ENCODE measurements at places on chromosomes 16 and 17.

GRCh38 chr16:85104147-85104546, 8.1 kb downstream of the CIBAR2 start:
- no peak for DNase-seq

DNA sequence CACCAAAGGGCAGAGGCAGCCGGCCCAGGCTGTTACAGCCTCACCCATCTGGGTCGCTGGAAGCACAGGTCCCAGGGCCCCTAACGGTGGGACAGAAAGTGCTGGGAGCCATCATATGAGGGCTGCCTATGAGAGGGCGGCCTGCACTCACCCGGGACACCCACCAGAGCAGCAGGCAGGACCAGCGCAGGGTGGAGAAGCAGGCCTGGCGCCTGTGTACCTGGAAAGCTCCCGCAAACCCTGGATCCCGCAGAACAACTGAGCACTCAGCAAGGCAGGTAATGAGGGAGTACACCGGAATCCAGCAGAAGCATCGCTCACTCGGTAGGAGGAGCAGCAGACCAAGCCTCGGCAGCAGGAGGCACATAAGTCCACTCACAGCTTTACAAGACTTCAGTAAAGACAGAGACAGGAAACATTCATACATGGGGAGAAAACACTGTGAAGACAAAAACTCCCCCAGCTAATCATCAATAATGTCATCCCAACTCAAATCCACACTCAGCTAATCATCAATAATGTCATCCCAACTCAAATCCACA, 31.5 kb upstream of the C16orf95 start:
- no peak for DNase-seq

GRCh38 chr16:66926961-66927436, 1.7 kb upstream of the RRAD start:
- DNase-seq, result no peak

GRCh38 chr16:59021751-59022150, 287.6 kb upstream of the GOT2 start:
- DNase-seq, result no peak

- no peak for DNase-seq
These were observed 9.0 kb downstream of the NOG start for GRCh38 chr17:56602292-56603130.

- no peak for DNase-seq
These were observed 2.2 kb downstream of the SNN start for GRCh38 chr16:11670171-11671131.

DNA sequence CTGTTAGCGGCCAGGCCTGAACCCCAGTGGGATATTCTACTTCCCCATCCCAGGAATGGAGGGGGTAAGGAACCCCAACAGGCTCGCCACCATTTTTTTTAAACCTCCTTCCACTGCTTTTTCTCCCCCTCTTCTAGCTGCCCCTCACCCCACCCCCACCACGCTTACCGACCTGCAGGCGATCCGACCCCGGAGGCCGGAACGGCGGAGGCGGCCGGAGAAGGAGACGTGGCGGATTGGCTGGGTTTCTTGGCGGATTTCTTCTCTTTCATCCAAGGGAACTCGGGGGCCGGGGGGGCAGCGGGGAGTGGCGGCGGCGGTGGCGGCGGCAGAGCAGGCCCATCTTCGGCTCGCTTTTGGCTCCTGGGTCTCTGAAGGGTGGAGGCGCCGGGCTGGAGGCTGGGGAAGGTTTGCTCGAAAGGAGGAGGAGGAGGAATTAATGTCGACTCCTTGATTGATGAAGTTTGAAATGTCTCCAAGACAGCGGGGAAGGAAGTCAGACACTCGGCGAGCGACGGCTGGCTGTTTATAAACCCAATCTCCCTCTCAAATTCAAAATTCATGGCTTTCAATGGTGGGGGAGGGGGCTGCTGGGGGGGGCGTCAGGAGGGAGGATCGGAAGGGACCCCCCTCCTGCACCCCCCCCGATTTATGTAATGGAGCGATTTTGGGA, 424 bp downstream of the HOXB2 start:
- DNase-seq, result no peak

DNA sequence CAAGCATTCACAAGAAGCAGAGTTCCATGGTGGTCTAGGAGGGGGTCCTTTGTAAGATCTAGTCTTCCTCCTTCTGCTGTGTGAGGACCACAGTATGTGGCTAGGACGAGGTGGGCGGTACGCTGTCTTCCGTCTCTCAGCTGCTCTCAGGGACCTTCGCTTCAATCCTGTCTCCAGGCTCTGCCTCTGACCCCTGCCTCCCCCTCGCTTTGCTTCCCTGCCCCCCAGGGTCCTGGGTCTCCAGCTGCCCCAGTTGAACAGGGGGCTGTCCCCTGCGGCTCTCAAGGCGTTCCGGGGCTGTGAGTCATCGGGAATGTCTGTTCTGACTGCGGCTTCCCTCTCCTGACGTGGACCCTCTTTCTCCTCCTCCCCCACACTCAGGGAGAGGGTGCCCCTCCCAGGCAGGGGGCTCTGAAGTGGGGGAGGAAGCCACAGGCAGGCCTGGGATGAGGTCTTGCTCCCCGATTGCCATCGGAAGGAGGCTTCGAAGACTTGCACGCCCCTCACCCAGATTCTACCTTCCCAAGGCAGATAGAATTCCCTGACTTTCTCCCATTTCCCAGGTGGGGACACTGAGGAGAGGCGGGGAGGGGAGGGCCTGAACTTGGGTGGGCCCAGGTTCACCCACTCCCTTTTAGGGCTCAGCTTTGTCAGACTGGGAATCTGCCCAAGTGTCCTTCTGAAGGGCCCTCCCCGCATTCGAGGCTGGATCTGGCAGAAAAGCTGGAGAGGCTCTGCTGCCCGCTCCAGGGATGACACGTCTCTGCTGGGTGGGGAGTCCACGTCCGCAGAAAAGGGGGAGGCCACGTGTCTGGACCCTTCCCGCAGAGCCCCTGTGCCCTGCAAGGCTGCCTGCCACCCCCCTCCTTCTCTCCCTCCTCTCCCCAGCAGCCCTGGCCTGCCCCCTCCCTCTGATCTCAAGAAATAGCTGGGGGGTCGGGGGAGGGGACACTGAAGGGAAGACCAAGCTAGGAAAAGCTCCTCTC, 9.1 kb upstream of the COL1A1 start:
- no peak for DNase-seq

DNA sequence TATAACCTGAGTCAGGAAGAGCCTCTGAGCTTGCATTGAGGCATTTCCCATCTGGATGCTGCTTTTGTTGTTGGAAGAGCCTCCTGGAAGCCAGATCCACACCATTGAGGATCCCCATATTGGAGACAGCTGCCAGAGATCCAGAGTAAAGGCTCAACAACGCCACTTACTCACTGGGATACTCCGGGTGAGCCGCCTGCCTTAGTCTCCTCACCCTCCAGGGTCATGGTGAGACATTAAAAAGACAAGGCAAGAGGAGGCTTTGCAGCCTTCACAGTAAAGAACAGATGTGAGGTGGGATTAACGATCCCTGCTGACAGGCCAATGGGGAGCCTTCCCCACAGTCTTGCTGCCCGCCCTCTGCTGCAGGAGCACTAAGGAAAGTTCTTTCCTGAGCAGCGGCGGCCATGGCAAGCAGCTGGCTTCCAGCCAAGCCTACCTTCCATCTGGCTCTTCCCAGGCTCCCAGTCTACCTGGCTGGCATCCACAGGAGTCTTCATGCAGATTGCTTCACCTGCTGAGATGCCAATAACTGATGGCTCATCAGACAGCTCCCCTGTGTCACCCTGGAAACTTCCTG, 198.5 kb downstream of the CYLD start:
- no peak for DNase-seq

DNA sequence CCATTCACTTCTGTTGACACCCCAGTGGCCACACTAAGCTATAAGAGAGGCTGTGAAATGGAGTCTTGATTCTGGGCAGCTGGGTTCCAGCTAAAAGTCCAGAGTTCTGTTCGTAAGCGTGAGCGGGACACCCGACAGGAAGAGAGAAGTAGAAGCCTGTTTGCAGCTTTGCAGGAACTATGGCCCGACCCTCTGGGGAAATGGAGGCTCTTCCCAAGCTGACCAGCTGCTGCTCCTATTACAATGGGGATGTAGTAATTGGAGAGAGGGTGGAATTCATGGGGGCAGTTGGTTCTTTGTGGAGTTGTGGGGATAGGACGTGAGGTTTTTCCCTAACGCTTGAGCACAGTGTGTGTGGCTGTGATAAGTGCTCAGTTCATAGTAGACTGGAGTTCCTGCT, 28.4 kb downstream of the UBALD1 start:
- DNase-seq, result no peak

GRCh38 chr16:69839798-69840409, 77.8 kb downstream of the WWP2 start:
- DNase-seq, result no peak

- no peak for DNase-seq
These were observed 76.3 kb upstream of the KIFC3 start for GRCh38 chr16:57878586-57878985.

GRCh38 chr17:9805769-9806168, 14.4 kb upstream of the DHRS7C start:
- DNase-seq, result no peak

- no peak for DNase-seq
These were observed 154.3 kb downstream of the KATNIP start for GRCh38 chr16:27704252-27704651.

- no peak for DNase-seq
These were observed 480.6 kb downstream of the TMEM114 start for GRCh38 chr16:8109510-8110369.

GRCh38 chr17:61794792-61795191, 68.5 kb downstream of the BRIP1 start:
- no peak for DNase-seq

GRCh38 chr16:86424398-86424797, 85.9 kb upstream of the FOXF1 start:
- DNase-seq, result no peak

- no peak for DNase-seq
These were observed 146.2 kb downstream of the ENGASE start for GRCh38 chr17:79220713-79221291.

DNA sequence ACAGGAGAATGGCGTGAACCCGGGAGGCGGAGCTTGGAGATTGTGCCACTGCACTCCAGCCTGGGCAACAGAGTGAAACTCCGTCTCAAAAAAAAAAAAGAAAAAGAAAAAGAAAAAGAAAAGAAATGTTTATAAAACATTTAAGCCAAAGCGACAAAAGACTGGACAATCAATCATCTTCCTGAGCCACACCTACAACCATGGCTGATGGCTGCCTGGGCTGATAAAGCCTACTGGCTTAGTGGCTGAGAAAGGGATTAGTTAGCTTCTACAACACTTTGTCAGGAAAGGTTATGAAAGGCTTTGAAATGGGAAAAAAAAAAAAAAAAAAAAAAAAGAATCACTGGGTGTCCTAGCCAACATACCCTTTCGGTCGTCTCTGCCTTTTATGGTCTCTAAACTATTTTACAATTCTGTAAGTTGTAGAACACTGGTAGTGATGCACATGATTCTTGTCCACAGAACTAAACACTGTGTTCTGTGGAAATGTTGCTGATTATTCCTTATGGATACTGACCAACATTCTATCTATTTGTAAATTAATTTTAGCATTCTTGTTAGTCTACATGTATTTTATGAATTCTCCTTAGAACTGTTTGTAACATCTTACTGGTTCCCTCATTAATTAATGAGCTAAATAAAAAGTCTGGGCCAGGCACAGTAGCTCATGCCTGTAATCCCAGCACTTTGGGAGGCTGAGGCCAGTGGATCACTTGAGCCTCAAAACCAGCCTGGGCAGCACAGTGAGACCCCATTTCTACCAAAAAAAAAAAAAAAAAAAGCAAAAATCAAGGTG, 45.5 kb downstream of the ZZEF1 start:
- DNase-seq, result no peak

- no peak for DNase-seq
These were observed 958.1 kb downstream of the KCNJ2 start for GRCh38 chr17:71127416-71127815.

GRCh38 chr17:7580604-7581575, 1.5 kb downstream of the CD68 start:
- no peak for DNase-seq

DNA sequence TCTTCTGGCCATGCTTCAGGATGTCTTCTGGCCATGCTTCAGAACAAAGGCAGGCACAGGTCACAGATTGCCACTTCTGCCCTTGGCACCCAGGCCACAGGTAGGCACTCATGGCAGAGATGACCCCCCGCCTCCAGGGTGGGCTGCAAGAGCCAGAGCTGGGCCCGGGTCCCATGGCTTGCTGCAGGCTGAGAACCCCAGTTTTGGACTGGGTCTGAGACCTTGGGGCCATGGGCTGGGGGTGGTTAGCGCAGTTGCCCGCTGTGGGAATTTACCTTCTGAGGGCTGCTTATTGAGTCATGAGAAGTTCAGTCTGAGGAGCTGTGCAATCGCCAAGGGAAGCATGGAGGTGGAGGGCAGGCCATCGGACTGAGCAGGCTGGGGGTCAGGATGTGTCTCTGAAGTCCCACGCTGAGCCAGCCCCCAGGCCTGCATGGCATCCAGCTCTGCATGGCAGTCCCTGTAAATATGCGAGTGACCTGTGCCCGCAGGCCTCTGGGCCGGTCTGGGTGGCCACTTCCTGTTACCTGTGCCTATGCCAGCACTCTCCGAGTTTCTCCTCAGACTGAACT, 1.7 kb downstream of the ANKRD13B start:
- no peak for DNase-seq

DNA sequence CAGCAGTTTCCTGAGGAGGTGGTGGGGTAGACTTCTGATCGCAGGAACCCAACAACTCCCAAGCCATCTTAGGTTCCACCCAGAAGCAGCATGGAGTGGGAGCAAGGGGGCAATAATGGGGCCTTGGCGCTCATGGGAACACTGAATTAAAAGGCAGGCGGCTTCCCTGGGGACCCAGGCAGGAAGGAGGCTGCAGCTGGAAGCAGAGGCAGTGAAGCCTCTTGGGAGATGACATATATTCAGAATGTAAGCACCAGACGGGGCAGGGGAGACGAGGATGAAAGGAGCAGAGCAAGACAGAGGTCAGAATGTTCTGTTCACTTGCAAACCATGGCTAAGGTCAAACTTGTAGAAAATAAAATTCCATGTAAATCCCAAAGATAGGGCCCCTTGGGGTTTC, 2.9 kb downstream of the HIGD1B start:
- no peak for DNase-seq

GRCh38 chr17:39225308-39225958, at the start of gene STAC2:
STAC2 (minus strand) TSS chr17:39225945; CDS start chr17:39225502, 443 bp downstream.
- DNase-seq, result no peak

DNA sequence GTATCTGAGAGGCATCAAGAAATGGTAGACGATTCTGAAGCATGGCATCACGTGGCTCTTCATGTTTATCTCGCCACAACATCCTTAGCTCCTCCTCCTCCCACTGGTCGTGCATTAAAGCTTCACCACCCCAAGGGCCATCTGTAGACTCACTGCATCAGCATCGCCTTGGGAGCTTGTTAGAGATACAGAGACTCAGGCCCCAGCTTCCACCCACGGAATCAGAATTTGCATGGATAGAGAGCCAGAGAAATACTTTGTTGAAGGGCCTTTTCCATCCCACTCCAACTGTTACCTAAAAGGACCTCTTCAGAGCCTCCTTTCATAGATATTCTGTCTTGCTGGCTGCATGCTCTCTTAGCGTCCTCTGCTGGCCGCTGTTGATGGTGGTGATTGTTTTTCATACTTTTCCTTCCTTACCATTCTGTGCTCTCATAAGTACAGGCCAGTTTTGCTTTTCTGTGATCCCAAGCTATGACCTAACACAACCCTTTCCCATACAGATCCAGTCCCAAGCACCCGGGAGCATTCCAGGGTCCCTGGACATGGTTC, 1049.4 kb upstream of the EEF2KMT start:
- DNase-seq, result no peak

All from germinal center (tissue), 1 donor.